Stimulated activated CD8-positive, alpha-beta memory T cell treated with anti-CD3 and anti-CD28 coated beads, Interleukin-4, amount 100 ng/mL, for 1 hour (primary cell): ENCODE measurements at places on chromosomes 6 and 20.

DNA sequence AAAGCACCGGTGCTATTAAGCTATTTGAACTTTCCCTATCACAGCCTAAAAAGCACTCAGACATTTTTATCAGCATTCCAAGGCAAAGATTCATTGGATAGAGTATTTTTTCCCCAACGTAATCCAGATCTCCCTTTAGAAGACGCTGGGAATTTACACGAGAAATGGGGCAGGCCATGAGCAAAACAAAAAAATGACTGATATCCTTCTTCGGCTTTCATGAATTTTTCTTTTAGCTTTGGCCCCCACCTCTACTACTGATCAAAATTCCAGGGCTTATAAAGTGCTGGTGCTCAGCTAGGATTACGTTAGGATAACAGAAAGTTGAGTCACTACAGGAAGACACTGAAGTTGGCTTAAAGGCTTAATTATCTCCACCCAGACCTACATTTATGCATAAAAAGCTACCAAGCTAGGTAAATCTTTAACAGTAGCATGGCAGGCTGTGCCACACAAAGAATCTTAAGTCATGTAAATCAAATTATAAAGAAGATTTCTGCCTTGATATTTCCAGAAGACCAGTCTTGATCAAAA, 418.5 kb upstream of the BTBD3 start:
- DNase-seq = no peak

GRCh38 chr20:50017576-50018248, 34.9 kb downstream of the SNAI1 start:
- DNase-seq = no peak

GRCh38 chr6:49890988-49891387, 24.7 kb upstream of the CRISP1 start:
- DNase-seq = no peak

GRCh38 chr6:64257586-64257985, 622.0 kb downstream of the PHF3 start:
- DNase-seq = no peak

GRCh38 chr6:13220266-13220665, 108.1 kb downstream of the TBC1D7 start:
- no peak for DNase-seq

DNA sequence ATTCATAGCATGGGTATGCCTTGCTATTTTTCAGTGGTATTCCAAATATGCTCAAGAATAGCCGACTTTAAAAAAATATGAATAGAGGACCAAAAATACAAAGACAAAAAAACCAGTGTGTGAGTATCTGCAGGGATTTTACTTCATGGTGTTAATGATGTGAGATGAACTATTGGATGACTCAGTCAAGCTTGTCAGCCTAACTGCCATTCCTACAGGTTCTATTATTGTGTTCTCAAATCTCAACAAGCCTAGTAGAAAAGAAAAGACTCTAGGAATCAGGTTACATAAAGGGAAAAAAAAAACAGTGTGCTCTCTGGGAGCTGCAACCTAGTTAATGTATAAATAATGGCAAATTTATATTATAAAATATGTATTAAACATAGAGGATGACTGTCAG, 588.4 kb upstream of the BTBD3 start:
- no peak for DNase-seq

DNA sequence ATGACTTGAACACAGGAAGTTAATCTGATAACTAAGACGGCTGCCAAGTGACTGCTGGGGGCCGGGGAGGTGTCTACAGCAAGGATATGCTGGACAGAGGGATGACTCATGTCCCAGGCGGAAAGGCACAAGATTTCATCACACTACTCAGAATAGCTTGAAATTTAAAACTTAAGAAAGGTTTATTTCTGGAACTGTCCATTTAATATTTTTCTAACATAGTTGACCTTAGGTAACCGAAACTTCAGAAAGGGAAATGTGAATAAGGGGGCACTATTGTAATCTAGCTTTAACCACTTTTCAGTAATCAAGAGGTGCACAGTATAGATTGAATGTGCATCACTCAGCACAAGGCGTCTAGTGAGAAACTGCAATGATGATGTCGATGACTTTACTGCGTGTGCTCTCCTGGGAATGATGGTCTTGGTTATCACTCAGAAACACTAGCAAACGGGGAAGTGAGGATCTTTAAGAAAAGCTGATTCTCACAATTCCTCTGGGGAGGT, 171.5 kb downstream of the QKI start:
- no peak for DNase-seq

DNA sequence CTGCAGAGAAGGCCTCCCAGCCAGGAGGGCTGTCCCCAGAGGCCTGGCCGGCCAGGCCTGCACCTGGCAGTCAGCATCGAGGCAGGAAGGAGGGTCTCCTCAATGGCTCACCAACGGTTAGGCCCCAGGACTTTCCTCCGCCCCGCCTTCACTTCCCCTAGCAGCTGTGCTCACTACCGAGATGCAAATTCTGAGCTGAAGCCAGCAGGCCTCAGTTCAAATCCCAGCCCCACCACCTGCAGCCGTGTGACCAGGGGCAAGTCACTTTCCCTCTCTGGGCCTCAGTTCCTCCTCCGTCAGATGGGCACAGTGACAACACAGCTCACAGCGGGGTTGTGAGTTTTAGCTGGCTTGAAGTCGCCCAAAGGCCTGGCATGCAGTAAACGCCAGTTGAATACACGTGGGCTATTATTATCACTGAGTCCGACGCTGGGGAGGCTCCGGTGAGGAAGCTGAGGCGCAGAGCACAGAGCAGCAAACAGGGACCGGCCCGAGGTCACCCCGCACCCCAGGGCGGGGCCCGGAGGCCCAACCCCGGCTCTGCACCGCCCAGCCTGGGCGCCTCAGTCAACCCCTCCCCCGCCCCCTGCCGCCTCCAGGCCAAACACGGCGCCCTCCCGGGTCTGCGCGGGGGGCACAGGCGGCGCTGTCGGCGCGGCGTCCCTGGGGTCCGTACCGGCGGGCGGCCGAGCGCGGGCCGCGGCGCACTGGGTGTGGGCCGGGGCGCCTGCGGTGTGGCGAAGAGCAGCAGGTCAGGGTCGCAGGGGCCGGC, 671 bp downstream of the E2F1 start:
- DNase-seq = no peak

- no peak for DNase-seq
These were observed 477.2 kb downstream of the EYS start for GRCh38 chr6:65229825-65230224.

- no peak for DNase-seq
These were observed 157.6 kb upstream of the RPS6KA2 start for GRCh38 chr6:166784691-166785090.

GRCh38 chr20:25553819-25554296, 31.5 kb downstream of the NINL start:
- no peak for DNase-seq

- DNase-seq = no peak
These were observed 197.5 kb upstream of the SIM1 start for GRCh38 chr6:100662264-100662663.

GRCh38 chr6:111949546-111949945, 76.3 kb upstream of the FYN start:
- DNase-seq = no peak

- DNase-seq = no peak
These were observed 16.2 kb upstream of the BLCAP start for GRCh38 chr20:37543828-37544227.

- DNase-seq = no peak
These were observed 127.4 kb downstream of the ADGRG6 start for GRCh38 chr6:142429195-142429594.

GRCh38 chr6:56649053-56649769, 6.5 kb upstream of the DST start:
- no peak for DNase-seq

DNA sequence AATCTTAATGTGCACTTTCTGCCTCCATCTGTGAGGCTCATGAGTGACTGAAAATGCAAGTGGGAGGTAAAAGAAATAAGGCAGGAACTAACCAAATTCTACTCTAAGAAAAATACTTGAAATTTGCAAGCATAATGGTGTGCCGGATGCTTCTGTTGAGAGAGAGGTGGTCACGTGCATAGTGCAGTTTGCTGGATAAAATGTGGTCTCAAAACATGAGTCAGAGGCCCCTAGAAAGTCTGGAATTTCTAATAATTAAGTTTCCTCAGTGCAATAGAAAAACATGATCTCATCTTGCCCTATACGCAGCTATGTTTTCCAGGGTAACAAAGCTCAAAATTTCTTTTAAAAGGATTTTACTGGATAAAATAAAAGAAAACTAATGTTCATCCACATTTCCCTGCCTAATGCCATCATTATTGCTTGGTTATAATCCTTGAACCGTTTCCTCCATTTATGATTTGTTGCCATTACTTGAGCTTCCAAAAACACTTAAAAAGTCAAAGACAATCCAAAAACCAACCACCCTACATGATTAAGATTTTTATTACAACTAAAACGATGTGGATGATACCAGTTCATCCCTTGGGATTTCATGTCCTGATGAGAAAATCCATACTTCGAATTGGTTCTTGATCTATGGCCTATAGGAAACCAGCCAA, 351.7 kb upstream of the ARID1B start:
- DNase-seq = no peak

DNA sequence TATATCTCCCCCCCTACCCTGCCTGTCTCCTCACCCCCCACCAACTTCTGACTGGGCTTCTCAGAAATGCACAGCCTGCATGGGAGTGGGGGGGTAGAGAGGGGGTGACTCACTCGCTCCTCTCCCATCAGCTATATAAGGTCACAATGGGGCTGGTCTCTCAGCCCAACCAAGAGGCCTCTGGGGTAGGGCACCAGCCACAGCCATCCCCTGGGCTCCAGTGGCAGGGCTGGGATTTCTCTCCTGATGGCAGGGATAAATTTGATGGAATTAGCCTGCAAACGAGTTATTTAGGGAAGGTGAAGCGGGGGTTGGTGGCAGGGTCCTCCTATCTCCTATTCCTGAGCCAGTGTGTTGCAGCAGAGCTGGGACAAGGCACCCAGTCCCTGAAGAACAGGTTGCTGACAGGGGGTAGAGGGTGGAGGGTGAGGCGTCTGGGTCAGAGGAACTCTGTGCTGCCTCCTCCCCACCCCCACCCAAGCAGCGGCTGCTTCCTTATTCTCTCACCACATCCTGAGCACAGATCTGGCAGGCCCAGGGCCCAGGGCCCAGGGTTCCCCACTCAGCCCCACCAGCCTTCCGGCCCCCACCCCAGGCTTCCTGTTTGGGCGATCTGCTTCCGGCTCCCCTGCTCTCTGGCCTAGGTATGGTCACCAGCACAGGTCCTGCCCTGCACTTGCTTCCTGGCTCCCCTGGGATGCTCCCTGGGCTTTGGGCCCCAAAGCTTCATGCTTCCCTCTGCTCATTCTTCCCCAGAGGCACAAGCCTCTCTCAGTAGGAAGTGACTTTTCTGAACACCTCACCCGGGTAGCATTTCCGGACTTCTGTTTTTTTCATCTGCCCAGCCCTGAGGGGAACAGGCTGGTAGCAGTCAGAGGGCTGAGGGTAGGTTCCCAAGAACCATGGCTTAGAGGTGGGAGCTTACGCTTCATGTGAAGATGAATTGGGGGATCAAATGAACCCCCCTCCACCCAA, 4.0 kb downstream of the PPP1R18 start:
- peak; percentile 74 for DNase-seq

DNA sequence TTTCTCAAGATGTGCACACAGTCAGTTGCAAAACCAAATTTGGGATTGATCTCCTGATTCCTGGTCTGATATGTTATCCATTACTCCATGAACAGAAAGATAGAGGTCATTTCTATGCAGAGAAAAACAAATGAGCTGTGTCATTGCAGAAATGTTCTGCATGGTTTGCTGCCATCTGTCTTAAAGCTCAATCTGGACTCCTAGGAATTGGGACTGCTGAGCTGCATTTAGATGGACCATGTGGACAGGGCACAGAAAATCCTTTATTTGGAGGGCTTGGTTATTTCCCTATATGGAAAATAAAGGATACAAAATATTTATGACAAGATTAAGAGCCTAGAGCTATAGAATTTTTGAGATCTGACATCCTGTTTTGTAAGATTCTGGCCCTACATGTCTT, 91.3 kb downstream of the ADGRB3 start:
- no peak for DNase-seq

GRCh38 chr20:21944227-21944626, 238.8 kb downstream of the PAX1 start:
- no peak for DNase-seq
